AG20443 (cell line): ENCODE measurements at places on chromosomes 2 and 18.

GRCh38 chr2:72034353-72035095 is 113.1 kb downstream of the CYP26B1 start:
- no peak for DNase-seq

DNA sequence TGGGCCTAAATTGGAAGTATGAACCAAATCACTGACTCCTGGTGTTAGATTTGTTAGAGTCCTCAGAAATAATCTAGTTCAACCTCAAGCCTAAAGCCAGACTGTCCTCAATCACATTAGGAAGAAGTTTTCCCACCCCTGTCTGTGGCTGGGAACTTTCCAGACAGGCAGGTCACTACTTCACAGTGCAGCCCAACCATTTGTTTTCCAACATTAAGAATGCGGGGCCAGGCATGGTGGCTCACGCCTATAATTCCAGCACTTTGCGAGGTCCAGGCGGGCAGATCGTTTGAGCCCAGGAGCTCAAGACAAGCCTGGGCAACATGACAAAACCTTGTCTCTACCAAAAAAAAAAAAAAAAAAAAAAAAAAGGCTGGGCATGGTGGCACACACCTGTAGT is 5.5 kb upstream of the OSBPL1A start:
- DNase-seq = no peak

DNA sequence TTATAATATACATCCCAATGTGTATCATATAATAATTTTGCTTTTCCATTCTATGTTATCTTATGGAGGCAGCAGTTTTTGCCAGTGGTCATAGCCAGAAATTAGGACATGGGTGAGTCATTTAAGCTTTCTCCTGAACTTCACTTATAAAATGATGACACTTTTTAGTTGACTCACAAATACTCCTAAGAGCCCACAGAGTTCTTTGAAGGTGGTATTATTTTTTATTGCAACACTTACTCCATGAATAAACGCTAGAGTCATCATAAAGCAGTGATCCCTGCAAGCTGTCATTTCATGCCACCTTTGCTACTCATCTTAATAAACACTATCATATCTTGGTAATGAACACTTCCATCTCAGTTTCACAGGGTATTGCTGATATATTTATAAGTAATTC is 69.9 kb upstream of the MAPRE2 start:
- no peak for DNase-seq

DNA sequence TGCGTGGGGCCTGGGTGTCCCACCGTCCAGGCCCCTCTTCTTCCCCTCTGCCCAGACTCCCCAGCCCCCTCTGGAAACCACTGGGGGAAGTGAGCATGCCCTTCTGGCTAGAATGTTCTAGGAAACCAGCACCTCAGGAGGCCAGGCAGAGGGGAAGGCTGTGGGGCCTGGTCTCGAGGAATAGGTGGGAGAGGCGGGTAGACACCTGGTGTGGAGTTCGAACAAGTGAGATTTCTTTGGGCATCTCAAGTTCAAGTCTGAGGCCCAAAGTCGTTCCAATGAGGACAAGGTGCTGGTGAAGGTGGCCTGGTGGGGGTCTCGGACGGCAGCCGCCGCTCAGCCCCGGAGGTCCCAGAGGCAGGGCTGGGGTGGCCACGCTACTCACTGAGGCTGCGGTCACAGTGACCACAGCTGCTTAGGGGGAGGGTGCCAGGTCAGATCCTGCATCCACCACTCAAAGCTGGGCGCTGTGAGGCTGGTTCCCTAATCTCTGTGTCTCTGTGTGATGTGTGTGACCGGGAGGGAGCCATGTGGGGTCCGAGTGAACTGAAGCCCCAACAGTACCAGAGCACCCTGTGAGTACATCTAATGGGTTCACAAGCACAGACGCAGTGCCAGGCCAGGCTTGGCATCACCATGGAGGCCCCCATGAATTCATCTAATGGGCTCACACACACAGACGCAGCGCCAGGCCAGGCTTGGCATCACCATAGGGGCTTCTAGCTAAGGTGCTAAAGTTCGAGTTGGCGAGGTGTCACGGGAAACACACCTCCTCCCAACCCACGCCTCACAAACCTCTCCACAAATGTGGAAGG is 26.5 kb upstream of the PXDN start:
- no peak for DNase-seq

DNA sequence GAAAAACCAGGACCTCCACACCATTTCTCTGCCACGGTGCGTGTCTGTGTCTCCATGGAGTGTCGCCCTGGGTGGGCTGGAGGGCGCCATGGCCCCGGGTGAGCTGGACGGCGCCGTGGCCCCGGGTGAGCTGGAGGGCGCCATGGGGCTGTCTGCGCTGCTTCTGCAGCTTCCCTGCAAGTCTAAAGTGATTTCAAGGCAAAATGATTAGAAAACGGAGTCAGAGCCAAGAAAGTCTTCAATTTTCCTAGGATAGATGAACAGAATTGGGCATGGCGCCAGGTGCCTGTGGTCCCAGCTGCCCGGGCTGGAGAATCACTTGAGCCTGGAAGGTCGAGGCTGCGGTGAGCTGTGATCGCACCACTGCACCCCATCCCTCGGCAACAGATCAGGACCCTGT is 27.7 kb upstream of the NFATC1 start:
- no peak for DNase-seq

GRCh38 chr2:159010340-159010739 is 41.9 kb downstream of the TANC1 start:
- peak; percentile 68 for DNase-seq

DNA sequence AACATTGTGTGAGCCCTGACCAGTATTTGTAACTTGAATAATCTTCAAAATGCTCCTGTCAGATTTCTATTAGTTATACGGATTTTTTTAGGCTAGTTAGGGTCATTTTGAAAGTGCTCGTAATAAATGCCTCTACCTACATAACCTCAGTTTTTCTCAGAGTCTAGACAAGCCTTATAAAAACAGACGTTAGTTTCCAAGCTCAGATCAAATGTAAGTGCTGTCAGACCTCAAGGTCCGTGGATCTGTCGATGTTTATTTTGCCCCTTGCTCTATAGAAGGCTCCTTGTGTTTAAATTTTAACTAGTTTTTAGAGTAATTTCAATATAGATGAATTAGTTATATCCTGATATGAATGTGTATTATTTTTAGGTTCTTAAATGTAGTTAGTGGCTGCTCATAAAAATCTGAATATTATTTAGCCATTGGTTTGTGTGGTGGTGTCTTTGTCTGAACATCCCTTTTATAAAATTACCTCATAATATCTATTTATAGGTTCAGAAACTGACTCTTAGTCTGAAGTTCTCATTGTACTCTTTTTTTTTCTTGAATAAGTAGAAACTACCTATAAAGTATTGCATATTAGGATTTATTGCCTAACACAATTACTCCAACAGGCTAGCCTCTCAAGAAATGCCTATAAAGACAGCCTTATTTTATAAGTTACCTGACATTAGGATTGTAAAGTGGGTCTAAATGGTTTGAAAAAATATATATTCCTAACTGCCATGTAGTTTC is 71.1 kb downstream of the MTA3 start:
- DNase-seq = no peak
